ENCODE measurements at places on chromosomes 4 and X. TPM values are rescaled to one million over a fixed set of nuclear protein-coding genes. Genes with fewer than 3 reads are reported as not detected.

DNA sequence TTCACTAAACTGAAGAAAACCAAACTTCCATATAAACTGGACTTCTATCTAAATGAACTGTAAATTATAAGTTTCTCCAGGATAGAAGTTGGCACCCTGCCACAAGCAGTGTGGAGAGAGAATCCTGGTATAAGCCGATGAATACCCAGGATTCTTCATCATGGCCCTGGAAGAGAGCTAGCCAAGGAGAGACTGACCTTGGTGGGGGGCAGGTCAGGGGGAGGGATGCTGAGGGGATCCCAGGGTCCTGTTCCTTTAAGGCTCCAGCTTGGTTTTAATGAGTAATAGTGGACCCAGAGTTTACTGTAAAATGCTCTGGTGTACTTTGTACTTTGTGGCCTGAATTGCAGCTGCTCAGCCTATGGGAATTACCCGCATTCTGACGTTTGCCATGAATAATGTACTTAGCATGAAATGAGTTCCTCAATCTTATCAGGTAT is 16.9 kb downstream of the RASSF6 start:
- DNase-seq: no peak

- DNase-seq: peak; percentile 57
Measured at GRCh38 chr4:38837849-38838248, 18.8 kb downstream of the TLR6 start.

GRCh38 chrX:90883479-90883878 is 551.2 kb upstream of the PABPC5 start:
- no peak for DNase-seq

- no peak for DNase-seq
Measured at GRCh38 chr4:141524841-141525240, 111.5 kb upstream of the IL15 start.

DNA sequence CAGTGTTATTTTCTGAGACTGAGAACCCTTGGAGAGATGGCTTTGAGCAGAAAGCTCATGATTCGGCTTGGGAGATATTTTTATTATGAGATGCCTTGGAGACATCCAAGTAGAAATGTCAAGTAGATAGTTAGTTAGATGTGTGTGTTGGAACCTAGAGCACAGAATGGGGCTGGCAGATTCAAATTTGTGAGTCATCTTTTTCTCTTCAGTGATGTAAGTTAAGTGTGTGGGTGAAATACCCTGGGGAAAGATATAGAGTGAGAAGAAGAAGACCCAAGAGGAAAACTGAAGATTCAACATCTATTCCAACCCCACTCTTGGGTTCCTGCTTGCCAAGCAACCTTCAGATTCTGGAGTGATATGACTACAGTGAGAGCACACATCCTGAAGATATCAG is 580.8 kb upstream of the AMOT start:
- DNase-seq: no peak

DNA sequence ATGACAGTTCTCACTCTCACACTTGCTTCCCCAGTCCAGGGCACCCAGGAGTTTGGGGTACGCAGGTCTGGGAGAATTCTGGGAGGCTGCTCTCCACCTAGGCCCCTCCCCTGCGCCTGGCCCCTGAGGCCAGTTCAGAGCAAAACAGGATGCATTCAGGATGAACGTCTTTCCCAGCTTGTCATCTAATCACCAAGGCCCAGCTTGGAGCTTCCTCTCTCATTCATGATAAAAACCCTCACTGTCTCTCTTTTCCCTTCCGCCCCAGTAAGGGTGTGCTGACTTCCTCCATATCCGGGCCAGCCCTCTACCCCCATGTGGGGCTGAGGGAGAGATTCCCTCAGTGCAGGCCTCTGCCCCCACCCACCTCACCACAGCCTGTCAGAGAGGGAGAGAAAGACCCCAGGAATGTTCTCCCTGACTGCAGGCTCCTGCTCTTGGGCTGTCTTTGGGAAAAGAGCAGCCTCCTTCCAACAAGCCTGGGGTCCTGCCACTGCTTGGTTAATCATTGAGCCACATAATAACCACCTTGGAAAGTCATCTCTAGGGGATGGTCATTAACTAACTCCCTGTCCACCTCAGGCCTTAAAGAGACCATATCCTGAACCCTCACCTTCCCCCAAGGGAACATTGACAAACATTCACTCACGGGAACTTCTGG is 50.1 kb downstream of the STARD8 start:
- DNase-seq: no peak

- DNase-seq: no peak
Measured at GRCh38 chrX:149040873-149041535, 464.1 kb downstream of the IDS start.

DNA sequence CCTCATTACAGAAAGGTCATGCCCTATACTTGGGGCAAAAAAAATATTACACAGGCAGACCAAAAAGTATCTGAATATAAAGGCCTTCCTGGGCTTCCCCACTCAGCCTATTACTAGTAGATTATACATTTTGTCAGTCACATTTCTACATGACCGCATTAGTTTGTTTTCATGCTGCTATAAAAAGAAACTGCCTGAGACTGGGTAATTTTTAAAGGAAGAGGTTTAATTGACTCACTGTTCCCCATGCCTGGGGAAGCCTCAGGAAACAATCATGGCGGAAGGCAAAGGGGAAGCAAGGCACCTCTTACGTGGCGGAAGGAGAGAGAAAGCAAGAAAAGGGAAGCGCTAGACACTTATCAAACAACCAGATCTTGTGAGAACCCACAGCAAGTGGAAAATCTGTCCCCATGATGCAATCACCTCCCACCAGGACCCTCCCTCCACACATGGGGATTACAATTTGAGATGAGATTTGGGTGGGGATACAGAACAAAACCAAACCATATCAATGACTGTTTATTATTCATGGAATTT is 1312.0 kb downstream of the PCDH7 start:
- no peak for DNase-seq

GRCh38 chr4:108166441-108167315 is 2.1 kb downstream of the LEF1 start:
- peak; percentile 71 for DNase-seq

DNA sequence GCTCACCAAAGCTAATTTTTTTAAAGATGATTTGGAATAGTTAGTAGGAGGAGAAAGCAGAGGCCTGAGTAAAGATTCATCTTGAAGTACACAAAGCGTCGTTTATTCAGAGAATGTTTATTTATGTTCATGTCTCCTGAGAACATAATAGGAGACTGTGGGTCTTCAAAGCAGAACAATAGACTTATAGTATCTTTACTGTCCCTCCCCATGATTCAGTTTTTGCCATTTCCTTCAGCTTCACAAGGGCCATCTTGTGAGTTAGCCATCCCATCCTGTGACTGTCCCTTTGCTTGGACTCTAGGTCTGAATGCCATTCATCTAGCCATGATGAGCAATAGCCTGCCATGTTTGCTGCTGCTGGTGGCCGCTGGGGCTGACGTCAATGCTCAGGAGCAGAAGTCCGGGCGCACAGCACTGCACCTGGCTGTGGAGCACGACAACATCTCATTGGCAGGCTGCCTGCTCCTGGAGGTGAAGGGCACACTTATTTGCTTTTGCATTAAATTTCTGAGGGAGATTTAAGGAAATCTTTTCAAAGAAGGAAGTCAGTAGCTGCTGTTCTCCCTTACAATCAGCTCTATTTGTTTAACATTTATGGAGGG is 105.8 kb downstream of the NFKB1 start:
- no peak for DNase-seq

DNA sequence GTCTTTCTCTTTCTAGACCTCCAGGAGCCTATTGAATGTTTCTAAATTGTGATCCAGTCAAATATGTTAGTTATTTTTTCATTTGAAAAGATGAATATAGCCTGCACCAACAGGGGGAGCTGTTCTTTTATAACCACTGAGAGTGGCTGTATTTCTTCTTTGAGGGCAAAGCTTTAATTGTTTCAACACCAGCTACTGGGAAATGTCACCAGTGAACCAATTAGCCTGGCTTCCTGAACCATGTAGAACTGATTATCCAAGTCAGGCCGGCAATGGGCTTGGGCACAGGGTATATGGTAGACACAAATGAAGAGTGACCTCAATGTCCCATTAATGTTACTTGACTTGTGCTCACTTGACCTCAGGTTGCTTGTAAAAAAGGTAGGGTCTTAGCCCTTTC is 4.8 kb upstream of the DAPP1 start:
- DNase-seq: no peak

- DNase-seq: no peak
Measured at GRCh38 chr4:156971676-156972378, at the start of gene PDGFC. PDGFC (minus strand) TSS chr4:156971799; CDS start chr4:156970903, 896 bp downstream.

- peak; percentile 41 for DNase-seq
Measured at GRCh38 chr4:80361329-80361900, 25.9 kb downstream of the CFAP299 start.

DNA sequence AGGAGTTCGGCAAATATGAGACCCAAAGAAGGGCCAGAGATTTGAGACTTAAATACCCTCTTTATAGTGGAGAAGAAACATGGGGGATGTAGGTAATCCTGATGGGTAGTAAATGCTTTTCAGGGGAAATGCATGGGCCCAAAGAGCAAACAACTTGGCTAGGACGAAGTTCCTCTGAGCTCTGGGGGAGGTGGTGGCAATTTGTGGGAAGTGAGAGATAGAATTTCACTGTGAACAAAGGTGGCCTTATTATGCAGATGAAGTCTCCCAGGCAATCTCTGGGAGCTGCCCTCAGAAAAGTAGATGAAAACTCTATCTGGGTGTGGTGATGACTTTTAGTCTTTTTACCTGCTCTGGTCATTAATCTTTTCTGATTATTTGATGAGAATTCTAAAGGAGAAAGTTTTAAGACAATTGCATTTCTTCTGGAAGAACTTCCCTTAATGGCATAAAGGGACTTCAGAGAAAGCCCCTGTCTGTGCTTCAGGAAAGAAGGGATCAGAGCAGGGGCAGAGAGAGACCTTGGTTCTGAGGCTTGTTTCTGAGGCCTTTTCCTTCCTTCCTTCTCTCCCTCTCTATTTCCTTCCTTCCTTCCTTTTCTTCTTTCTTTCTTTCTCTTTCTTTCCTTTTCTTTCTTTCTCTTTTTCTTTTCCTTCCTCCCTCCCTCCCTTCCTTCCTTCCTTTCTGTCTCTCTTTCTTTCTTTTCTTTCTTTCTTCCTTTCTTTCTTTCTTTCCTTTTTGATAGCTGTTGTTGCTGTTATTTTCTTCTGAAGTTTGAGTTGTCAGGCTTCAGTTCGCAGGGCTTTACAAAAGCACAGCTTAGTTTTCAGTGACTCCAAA is 37.5 kb upstream of the MAOA start:
- no peak for DNase-seq

GRCh38 chr4:77881460-77882295 is 19.0 kb downstream of the MRPL1 start:
- DNase-seq: no peak

- DNase-seq: no peak
Measured at GRCh38 chrX:81489987-81490386, 288.1 kb downstream of the SH3BGRL start.

DNA sequence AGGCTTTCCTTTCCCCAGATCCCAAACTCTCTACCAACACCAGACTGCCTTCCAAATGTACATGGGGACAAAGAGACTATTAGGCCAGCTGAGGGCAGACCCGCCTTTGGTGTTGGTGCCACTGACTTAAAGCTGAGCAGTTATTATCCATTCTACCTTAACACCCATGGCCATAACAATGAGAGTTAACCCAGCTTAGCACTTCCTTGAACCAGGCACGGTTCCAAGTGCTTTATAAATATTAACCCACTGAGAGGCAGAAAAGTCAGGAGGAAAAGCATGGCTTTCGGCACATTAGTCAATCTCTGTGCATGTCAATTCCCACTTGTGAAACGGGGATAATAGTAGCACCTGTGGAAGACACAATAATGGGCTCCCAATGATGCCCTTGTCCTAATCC is 243.1 kb upstream of the ANXA3 start:
- DNase-seq: no peak

DNA sequence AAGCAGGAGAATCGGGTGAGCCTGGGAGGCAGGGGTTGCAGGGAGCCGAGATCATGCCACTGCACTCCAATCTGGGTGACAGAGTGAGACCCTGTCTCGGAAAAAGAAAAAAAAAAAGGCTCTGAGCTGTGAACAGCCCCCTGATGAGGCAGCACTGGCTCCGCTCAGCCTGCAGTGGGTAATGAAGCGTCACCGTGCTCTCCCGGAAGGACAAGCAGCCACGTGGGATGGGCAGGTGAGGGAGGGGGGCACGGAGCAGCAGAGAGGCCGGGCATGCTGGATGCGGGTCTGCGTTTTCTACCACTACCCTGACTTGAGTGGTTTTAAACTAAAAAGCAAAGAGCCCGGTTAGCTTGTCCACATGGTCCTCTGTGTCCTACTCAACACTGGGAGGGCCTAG is 15.5 kb downstream of the TACC3 start:
- no peak for DNase-seq

DNA sequence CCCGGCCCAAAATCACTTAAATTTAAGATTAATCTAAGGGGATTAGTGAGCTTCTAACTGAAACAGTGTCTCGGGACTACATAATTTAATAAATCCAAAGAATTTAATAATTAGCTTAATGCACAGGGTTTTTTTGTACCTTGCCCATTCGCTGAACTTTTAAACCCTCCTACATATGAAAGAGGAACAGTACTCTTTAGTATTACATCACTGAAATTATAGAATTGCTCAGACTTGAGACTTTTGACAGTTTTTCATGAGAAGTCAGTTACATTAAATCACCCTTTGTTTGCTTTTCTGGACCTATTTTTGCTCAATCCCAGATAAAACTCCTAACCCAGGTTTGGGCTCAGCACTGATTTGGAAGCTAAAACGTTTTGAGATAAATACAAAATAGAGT is 2.4 kb upstream of the TADA2B start:
- no peak for DNase-seq

- no peak for DNase-seq
Measured at GRCh38 chr4:148311526-148311925, 130.7 kb downstream of the NR3C2 start.

DNA sequence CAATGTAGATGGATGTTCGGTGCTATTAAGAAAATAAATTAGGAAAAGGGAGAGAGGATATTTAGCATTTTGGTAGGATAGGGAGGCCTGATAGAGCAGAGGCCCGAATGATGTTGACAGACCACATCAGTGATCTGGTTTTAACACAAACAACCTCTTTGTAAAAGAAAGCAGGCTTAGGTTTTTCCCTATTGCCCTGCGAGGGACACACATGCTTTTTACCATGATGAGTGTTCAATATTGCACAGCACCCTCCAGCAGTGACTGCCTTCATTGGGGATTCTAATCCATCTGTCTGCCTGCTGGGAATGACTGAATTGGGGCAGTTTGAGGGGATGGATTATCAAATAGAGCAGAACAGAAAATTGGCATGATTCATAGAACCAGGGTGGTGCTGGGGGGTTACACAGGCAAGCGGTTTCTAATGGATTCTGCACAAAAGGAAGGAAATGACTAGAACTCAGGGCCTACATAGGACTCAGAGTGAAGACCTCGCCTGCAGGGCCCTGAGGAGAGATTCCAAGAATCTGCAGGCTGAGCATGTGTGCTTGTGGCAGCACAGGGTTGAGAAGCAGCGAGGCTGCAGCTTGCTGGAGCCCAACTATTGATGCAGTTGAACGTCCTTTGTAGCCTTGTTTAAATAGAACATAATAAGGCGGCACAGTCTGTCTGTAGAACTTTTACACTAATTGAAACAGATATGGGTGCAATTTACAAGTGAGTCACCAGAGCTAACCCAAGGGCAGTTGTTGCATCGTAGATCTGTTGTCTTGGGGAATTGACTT is 58.0 kb downstream of the RHOH start:
- DNase-seq: no peak

GRCh38 chr4:104743215-104743653 is 248.5 kb upstream of the CXXC4 start:
- DNase-seq: no peak

Gene GAB1
- 0.26 TPM for total RNA-seq

Gene AKAP4
- not detected for total RNA-seq

Gene RNF175
- total RNA-seq: 0.67 TPM

Gene SPANXN4
- not detected for total RNA-seq

Gene ARR3
- total RNA-seq: not detected

Gene CTAG1A
- not detected for total RNA-seq

Data from CD4-positive, alpha-beta memory T cell (primary cell).